ENCODE measurements at places on chromosomes 1 and 21.
A peak's percentile ranks its signal among the peaks of the same experiment; 100 is the strongest.

DNA sequence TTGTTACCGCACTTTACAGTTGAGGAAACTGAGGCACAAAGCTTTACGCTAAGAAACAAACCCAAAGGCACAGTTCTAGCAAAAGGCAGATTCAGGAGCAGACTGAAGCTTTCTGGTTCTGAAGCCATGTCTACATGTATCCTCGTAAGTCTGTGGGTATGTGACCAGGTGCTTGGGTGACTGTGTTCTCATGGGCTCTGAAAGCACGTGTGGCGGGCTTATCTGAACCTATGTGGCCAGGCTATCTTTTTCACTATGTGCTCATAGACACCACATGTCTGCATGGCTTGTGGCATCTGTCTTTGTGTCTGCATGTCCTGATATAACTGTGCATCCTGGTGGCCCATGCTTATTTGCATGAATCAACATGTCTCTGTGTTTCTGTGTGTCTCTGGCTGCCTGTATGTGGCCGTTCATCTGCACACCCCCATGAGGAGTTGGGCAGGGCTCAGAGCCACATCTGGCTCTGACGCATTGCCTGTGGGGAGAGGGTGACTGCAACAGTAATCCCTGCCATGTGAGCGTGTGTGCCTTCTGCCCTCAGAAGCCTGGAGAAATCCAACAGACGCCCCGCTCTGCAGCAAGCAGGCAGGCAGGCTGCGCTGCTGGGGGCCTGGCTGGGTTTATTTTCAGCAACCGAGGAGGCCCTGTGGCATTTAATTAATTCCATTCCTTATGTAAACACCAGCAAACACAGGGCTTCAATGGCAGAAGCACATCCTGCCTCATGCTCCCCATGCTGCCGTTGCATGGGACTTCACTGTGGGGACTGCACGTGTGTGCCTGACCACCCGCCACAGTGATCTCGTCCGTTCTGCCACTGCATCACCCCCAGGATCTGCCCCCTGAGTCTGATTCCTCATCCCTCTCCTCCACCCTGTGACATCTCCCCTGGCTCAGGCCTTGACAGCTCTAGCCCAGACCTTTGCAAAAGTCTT lies 115.4 kb downstream of the TRABD2B start:
- no peak for DNase-seq

DNA sequence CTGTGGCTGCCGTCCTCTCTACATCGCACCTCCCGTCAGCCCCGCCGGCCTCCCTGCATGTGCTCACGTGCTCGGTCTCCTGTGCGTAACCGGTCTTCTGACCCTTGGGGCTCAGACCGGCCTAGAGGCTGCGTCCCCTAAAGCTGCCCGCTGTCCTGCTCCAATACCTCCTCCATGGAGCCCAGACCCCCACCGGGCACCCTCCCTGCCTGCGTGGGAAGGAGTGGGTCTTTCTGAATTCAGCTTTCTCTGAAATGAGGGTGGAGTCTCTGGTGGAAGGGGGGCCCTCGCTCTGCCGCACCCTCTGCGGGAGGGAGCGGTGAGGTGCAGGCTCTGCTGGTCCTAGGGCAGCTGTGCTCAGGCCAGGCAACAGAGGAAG lies 18.7 kb upstream of the POFUT2 start:
- DNase-seq: no peak

- no peak for DNase-seq
Observed at GRCh38 chr1:116161390-116161789, 50.2 kb downstream of the MAB21L3 start.

DNA sequence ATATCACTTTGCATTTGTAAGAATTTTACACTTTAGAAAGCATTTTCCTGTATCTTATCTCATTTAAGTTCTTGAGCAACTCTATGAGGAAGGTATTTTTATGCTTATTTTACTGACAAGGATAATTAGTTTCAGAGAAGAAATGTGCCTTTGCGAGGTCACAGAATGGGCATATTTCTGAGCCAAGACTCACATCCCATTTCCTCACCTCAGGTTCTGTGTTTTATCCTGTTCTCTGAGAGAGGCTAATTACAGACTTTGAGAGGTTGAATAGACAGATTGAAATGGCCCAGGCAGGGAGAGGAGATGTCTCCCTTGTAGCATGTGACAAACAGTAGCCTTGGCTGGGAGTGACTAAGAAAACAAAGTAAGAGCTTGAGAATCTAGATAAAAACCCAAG lies 39.1 kb upstream of the ZC3H11B start:
- no peak for DNase-seq

- DNase-seq: peak; percentile 66
Observed at GRCh38 chr1:209652873-209653401, 712 bp upstream of the LAMB3 start.

DNA sequence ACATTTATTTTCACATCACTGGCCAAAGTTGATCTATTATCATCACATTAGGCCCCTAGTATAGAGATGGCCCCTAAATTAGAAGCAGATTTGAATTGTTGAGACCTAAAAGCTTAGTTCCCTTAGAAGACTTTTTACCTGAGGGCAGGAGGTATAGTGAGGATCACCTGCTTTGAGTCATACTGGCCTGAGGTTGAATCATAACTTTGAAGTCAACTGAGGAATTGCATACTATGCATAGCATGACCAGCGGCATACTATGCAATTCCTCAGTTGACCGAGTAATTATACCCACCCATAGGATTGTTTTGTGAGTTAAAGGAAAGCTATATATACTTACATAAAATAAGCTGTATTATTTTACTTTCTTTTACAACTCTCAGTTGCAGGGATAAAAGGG lies 50.3 kb upstream of the DPH5 start:
- DNase-seq: no peak

DNA sequence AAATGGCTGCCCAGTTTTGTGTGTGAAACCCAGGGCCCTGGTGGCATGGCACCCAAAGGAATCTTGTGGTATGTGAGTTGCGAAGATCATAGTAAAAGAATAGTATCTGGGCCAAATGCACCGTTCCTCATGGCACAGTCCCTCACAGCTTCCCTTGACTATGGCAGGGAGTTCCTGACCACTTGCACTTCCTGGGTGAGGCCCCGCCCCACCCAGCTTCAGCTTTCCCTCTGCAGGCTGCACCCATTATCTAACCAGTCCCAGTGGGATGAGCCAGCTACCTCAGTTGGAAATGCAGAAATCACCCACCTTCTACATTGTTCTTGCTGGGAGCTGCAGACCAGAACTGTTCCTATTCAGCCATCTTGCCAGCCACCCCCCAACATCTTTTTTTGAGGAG lies 63.0 kb downstream of the SLC5A9 start:
- DNase-seq: no peak

DNA sequence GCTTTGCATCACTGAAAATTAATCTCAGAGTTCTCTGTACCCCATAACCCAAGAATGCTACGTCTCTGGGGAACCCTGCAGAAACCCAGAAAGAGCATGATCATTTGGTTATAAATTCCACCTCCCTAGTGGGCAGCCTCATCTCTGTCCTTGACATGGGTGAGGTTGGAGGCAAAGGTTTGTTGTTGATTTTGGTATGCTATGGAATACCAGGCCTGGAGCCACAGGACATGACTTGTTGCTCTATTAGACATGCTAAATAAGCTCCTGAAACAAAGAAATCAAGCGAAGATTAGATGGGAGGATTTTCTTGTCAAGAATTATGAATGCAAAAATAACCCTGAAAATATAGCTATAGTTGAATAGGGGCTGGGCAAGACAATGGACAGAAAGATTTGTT lies 197.4 kb upstream of the CAMK1G start:
- DNase-seq: no peak

GRCh38 chr1:212479188-212479587 lies 46.5 kb downstream of the NENF start:
- DNase-seq: no peak

DNA sequence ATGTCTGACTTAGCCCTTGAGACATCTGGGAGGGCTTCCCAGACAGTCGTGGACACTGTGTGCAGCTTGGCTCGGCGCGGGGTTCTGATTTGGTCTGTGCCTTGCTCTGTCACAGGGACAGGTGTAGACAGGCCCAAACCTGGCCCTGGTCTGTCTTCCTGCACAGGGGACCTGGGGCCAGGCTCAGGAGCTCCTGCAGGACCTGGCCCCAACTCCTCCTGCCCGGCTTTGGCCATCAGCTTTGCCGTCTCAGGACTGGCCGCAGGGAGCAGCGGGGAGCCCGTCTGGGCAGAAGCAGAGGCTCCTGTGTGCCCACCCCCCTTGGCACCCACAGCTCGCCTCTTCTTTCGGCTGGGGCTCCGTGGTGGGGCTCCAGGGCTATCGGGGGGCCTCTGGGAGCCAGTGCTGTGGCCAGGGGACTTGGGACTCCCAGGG lies 1.7 kb downstream of the PERM1 start:
- DNase-seq: no peak

DNA sequence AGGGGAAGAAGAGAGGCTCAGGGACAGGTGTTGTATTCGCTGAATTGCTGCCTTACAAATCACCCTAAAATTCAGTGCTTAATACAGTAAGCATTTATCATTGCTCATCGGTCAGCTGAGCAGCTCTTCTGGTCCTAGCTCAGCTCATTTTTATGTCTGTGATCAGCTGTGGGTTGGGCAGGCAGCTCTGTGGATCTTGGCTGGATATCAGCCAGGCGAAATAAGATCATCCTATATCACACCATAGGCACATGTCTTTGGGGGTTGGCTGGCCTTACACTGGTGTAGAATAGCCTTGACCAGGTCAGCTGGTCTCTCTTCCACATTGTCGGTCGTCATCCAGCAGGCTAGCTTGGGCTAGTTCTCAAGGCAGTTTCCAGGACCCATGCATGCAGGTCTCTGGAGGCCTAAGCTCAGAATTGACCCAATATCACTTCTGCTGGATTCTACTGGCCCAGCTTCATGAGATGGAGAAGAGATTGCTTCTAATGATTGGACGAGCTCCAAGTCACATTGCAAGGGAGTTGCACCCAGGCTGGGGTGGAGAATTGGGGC lies 448.6 kb downstream of the KIF26B start:
- DNase-seq: no peak

- no peak for DNase-seq
Observed at GRCh38 chr1:37076168-37076567, 41.9 kb upstream of the GRIK3 start.

- DNase-seq: no peak
Observed at GRCh38 chr1:159282118-159282517, 20.0 kb upstream of the FCER1A start.

DNA sequence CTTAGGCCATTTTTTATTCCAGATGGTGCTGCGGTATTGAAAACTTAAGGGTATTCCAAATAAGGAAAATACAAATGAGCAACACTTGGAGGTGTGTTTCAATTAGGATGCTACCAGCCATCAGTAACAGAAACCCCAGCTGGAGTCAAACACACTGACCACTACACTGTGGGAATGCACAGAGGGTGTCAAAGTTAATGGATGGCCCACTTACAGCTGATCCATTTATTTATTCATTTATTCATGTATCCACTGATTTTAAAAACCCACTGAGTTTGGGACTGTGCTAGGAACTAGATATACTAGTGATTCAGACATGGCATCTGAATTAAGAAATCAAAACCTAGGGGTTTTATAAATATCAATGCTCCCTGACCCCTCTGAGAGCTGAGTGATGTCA lies 24.5 kb upstream of the GJA5 start:
- no peak for DNase-seq

GRCh38 chr1:184649451-184649888 lies 105.2 kb downstream of the EDEM3 start:
- no peak for DNase-seq

GRCh38 chr1:186059752-186060151 lies 315.3 kb downstream of the TPR start:
- no peak for DNase-seq

- DNase-seq: no peak
Observed at GRCh38 chr1:25529518-25530185, 13.8 kb upstream of the LDLRAP1 start.

DNA sequence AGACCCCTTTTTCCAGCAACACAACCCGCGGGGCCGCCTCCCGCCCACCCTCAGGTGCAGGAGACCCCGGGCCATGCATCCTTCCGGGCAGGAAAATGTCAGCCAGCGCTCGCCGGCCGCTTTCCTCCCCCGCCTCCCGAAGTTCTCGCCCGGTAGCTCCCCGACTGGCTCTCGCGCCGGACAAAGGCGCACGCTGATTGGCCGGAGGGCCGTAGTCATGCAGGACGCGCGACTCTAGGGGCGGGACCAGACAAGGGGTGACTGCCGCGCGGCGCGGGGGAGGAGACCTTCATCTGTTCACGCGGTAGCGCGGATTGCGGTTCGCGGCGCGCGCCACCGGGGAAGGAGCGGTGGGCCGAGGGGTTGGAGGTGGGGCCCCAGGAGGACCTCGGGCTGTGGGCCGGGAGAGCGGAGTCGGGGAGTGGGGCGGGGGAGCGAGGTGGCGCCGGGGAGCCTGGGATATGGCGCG lies at the start of gene FLVCR1:
Gene FLVCR1 (plus strand): TSS at position 284 of the 469 bp plus-strand sequence. CDS start 178 bp downstream, at position 462.
- DNase-seq: peak; percentile 89

DNA sequence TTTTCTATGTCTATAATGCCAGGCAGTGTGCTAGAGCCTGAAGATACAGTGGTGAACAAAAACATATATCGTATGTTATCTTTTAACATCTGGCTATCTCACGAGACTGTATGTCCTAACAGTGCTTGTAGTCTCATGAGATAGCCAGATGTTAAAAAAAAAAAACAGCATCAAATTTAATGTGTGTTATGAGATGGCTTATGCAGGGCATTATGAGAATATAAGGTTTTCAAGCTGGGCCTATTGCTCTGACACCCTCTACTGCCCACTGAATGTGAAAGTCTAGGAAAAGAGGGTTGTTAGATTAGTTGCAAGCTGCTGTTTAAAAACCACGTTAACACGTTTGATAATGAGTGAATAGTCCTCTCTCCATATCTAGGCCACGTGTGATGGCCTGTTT lies 109.8 kb downstream of the CACHD1 start:
- no peak for DNase-seq

- no peak for DNase-seq
Observed at GRCh38 chr21:39685991-39686390, 59.0 kb upstream of the IGSF5 start.

- DNase-seq: no peak
Observed at GRCh38 chr1:203513585-203514031, 19.7 kb downstream of the OPTC start.

DNA sequence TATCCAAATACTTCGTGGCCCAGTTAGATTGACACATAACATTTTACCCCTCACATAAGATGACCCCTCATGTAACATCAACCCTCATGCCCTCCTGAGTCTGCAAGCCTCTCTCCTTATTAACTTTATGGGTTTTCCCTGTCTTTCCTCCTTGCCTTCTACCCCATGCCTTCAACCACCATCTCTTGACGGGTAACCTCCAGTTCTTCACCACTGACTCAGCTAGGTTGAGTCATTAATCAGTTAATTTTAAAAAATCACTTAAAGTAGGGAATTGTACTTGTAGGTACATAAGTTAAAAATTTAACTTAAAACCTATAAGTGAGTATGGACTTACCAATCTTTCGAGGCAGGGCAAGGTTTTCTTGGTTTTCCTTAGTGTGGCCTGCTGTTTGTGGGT lies 330.7 kb downstream of the CAMTA1 start:
- no peak for DNase-seq

DNA sequence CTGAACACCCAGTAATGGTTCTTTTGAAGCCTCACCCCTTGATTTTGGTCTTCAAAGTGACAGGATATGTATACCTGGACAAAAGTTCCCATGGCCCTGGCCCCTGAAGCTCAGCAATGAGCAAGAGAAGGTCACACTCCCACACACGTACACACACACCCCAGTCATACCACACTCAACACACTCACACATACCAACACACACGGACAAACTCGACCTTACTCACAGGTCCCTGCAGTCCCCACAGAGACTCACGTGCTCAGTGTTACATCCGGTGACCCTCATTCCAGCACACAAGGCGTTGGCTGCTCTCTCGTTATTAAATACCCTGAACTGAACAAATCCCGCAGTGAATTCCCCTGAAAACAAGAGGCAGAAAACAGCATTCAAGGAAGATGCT lies 5.9 kb downstream of the ITLN1 start:
- peak; percentile 4 for DNase-seq

All from stimulated activated CD4-positive, alpha-beta T cell treated with anti-CD3 and anti-CD28 coated beads, Interleukin-4, amount 100 ng/mL, for 4 hours (primary cell).